ENCODE measurements at places on chromosomes 16 and 17. TPM values are rescaled to one million over a fixed set of nuclear protein-coding genes. Genes with fewer than 3 reads are reported as not detected.

ZNF785 gene
- total RNA-seq = 10.9 TPM

TEX14 gene
- total RNA-seq = 0.26 TPM

FAM117A gene
- total RNA-seq = 11.7 TPM

DYNLRB2 gene
- total RNA-seq = not detected

KIFC3 gene
- total RNA-seq = 205 TPM

TNFSF13 gene
- 11.9 TPM for total RNA-seq

CPPED1 gene
- 3.3 TPM for total RNA-seq

GRCh38 chr16:56743840-56744239 lies 13.9 kb downstream of the NUP93 start:
- DNase-seq = no peak

DNA sequence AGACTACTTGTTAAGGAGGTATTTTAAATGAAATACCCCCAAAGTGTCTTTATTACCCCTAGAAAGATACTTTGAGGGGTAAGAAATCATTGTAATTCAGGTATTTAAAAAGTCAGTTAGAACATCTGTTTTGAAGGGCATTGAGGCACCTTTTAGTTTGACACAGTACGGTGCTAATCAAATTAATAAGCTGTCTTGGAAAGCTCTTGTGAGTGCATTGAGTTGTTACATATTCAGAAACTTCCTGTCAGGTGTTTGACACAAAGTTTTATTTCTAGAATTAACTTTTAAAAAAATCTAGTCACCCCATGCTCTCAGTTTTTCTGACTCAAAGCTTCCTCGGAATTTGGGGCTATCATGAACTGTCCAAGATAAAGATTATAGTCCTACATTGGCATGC lies 4.6 kb downstream of the RBBP6 start:
- no peak for DNase-seq

GRCh38 chr17:77332981-77333685 lies 192.4 kb downstream of the SEC14L1 start:
- no peak for DNase-seq

DNA sequence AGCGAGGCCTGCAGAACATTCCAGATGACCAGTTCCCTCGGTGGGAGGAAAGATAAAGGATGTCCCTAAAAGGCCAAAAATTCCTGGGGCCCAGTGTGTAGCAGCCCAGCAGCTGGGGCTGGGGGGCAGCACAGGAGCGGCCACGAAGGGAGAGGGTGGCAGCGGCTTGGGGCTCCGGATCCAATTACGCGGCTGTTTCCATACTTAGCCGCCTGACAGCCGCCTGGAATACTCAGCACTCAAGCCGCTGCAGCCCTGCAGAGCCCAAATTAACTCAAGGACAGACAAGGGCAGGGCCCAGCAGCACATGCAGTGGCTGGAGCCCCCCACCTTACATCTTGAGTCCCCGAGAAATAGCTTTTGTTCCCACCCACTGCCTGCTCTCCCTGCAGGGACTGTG lies 1.3 kb downstream of the SRL start:
- no peak for DNase-seq

- DNase-seq = no peak
Observed at GRCh38 chr17:63701868-63702720, 2.2 kb upstream of the LIMD2 start.

DNA sequence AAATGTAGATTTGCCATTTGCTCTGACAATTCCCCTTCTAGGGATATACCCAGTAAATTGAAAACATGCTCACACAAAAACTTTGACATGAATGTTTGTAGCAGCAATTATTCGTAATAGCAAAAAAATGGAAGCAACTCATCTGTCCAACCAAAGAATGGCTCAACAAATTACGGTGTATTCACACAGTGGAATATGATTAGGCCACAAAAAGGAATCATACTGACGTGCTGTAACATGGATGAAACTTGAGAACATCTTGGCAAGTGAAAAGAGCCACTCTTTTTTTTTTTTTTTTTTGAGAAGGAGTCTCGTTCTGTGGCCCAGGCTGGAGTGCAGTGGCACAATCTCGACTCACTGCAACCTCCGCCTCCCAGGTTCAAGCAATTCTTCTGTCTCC lies 24.1 kb upstream of the SPNS3 start:
- DNase-seq = no peak

DNA sequence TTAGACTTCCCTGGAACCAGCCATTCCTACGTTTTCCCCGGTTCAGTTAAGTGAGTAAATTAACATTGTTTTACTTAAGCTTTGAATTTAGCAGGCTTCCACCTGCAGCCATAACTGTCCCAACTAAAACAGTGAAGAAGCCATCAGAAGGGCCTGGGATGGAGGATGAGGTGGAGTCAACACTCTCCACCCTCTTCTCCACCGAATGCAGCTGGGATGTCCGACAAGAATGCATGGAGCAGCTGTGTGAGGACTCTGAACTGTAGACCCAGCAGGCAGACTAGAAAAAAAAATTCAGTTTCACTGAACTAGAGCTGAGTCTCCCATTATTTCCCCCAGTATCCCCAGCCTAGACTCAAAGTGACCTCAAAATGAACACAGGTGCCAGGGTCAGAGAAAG lies 114.8 kb downstream of the C16orf95 start:
- DNase-seq = no peak

GRCh38 chr16:24002619-24003018 lies 166.8 kb downstream of the PRKCB start:
- no peak for DNase-seq

DNA sequence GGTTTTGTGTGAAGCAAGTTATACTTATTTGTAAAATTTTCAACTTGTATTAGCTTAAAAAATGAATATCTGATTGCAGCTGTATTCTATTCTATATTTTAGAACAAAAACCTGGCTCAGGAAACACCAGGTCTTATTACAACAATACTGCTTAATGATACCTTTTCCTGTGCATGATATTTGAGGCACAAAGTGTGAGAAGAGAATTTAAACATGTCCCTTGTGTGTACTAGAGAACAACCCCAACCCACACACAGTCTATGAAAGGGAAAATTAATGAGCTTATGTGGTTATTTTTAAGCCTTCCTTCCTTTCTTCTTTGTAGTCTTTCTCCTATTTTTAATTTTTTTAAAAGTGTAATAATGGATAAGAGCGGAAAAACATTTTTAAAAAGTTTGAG lies 122.6 kb upstream of the MON1B start:
- DNase-seq = no peak

DNA sequence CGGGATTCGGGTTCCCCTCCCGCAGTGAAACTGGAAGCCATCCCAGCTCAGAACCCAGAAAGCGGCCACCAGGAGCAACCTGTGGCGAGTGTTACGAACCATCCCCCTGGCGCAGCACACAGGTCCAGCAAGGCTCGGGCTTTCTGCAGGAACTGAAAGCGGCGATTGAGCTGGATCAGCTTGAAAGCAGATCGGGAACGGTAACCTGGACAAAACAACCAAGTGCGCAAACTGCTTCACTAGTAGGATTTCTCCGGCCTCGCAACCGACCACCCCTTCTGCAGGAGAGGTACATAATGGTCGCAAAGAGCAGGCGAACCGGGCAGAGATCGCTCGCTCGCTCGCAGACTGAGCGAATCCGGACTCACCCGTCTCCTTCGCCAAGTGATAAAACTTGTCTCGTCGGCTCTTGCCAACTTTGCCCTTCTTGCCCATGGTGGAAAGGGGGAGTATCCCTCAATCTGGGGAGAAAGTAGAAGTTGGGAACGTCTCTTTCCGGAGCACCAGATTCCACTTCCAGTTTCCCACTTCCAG lies 696 bp upstream of the PSMC5 start:
- no peak for DNase-seq

DNA sequence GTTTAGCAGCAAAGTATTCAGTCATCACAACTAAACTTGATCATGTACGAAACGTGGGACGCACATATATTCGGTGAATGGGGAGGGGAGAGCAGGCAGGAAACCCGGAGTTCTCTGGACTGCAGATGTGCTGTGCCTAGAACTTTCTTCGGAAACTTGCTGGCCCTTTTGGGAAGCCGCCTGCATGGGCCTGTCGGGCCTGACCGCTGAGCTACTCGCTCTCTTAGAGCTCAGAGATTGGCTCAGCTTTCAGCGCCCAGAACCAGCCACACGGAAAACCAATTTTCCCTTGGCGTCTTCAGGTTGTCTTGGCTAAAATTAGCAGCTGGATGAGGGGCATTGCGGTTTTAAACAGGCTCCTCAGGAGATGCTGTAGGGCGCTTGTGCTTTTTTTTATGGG lies 38.1 kb downstream of the ZDHHC7 start:
- DNase-seq = no peak

DNA sequence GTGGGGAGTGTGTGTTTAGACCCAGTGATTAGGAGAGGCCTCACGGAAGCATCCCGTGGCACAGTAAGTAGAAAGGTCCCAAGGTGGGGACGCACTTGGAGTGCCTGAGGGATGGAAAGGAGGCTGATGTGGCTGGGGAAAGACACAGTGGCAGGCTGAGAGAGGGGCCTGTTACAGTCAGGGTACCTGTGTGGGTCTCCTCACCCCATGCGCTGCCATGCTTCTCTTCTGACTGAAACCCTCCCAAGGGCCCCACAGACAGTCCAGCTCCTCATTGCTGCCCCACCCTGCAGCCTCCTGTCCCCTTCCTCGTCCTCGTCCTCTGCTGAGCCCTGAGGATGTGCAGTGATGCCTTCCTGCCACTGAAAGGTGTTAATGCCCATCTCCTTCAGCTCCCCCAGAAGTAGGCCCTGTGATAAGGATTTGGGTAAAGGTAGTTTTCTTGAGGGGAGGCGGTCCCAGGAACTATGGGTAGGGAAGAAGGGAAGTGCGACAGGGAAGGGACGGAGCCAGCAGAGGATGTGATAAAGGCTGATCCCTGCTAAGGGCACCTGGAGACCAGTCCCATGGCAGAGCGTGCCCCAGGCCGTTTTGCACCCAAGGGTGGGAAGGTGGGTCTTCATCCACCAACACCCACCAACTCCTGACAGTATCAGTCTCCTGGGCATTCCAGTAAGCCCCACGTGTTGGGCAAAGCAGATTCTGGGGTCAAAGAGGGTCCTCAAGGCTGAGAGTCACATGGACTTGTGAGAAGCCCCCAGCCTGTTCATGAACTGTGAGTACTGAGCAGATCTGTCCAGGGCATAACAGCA lies 237.2 kb downstream of the GSG1L start:
- DNase-seq = no peak

DNA sequence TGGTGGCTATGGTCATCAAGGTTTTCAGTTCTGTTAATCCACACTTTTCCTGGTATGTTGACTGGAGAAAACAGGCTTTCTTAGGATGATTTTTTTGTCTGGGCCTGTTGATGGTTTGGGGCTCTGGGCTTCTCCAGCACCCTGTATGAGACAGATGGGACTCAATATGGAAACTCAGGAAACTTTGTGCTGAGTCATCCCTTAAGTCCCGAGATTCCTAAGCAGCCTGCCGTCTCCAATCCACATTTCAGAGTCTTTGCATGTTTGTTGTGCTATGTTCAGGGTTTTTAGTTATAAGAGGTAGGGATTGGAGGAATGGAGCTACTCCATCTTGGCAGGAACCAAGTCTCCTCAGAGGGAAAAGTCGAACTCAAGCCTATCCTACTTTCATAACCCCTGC lies 253.3 kb upstream of the FOXF1 start:
- no peak for DNase-seq

GRCh38 chr17:43530288-43531081 lies 15.7 kb downstream of the ETV4 start:
- peak; percentile 75 for DNase-seq

DNA sequence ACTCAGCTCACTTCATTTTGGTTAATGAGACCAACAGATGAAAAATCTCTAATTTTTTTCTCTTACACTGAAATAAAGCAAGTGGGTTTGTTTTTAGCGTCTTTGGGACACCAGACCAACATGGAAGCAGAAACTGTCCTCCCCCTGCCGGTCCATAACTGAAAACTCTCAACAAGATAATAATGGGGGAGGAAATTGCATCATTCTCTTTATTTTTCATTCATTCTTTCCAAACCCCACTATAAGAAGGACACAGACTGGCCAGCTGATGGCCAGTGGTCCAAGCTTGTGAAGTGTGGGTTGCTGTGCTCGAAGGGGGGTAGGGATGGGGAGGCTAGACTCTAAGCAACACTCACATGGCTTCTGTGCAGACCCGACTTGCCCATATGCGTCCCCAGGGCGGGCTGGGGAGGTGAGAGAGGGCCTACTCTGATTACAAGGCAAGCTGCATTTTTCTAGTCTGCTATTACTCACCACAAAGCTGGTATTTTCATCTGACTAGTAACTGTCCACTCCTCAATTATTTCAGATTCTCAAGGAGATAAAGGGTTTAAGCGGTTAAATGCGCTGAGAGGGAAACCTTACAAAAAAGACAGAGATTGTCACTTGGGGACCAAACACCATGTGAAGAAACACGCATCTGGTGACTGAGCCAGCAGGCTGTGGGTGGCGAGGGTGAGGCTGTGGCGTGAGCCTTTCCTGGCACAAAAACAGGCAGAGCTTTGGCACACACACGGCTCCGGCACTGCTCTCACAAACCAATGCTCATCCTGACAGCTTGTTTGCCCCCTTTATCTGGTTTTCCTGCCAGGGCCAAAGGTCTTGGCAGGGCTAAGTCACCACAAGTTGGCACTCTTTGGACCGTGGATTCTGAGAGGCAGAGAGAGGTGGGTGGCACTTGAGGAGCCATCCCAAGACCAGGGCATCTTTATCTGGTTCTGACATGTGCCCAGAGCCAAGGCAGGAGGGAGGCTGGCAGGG lies 38.2 kb downstream of the MARF1 start:
- no peak for DNase-seq

DNA sequence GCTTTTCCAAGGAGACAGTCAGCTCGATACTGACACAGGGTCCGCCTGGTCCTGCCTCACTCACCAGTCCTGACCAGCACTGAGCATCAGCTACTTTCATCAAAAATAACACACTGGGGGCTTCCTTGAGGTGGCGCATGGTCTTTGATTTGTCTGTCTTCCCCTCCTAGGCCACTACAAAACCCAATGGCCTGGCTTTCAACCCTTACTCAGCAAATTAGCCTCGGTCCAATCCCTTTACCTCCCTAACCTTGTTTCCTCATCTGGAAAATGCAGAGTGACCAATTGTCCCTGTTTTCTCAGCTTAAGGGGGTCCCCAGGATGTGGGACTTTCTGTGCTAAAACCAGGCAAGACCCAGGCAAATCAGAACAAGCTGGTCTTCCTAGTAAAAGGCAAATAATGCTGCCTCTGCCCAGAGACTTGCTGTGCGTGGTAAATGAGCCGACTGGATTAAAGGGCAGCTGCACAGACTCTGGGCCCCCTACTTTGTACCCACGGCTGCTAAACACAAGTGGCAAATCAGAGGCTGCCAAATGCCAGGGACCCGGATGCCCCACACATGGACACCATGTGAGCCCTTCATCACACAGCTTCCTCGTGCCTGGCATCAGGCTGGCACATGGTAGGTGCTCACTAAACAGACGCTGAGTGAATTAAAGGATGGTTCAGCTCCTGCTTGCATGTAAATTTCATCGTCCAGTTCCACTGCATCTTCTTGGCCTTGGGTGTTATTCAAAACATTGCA lies 31.2 kb upstream of the CMIP start:
- no peak for DNase-seq

GRCh38 chr16:83539736-83540490 lies 267.9 kb upstream of the HSBP1 start:
- DNase-seq = no peak

GRCh38 chr17:67500261-67500660 lies 123.2 kb downstream of the PITPNC1 start:
- DNase-seq = no peak

GRCh38 chr17:44221084-44221861 lies 1.8 kb upstream of the UBTF start:
- DNase-seq = peak; percentile 82
